ENCODE measurements at places on chromosomes 7 and 10.

GRCh38 chr10:87875929-87876571, 12.6 kb downstream of the PTEN start:
- no peak for DNase-seq

DNA sequence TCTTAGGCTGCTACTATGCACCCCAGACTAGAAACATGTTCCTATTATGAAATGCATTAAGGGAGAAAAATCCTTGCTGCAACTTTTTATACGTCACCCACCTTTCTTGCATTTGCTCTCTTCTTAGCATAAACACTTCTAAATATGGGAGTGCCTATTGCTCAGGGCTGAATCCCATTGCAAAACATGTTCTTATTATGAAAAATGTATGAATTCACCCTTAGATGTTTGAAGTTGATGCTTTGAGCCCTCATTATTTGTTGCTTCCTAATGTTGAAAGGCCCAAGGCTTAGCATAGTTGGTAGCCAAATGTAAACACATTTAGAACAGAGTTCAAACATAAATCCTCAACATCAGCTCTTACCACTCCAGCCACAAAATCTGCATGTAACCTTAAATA, 52.8 kb downstream of the BMPER start:
- no peak for DNase-seq

- no peak for DNase-seq
Measured at GRCh38 chr7:66627151-66627681, 1.5 kb upstream of the KCTD7 start.

DNA sequence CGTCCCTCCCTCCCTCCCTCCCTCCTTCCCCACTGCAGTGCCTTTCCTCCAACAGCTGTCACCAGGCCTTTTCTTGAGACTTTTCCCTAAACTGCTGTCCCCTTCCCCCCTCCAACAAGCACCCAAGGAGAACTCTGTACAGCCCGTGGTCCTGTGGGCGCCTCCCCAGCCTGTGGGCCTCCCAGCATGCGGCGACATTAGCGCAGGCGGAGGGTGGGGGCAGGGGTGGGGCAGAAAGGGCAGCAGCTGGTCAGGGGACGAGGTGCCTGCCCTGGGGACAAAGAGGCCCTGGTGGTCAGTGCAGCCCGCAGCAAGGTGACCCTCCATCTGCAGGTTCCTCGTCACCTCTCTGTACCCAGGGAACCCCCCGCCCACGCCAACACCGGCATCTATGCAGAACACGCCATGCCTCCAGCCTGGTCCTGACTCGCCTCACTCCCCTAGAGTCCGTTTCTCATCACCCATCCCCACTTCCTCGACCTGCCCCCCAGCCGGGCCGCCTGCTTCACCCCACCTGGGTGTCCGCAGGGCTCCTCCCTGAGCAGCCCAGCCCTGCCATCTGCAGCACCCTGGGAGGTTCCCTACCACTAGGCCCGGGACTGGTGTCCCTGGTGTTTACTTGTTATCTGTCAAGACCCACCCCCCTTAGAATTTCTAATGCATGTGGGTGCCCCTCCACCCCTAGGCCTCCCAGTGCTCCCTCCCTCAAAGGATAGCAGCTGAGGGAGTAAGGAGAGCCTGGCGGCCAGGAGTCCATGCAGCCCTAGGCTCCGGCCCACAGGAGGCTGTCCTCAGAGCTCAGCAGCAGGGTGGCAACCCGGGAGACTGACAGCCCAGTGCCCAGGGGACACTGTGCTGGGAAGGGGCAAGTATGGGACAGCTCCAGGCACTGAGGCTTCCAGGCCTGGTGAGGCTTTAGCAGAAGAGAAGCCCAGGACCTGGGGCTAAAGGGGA, 147.8 kb downstream of the ARHGAP22 start:
- DNase-seq, result no peak

DNA sequence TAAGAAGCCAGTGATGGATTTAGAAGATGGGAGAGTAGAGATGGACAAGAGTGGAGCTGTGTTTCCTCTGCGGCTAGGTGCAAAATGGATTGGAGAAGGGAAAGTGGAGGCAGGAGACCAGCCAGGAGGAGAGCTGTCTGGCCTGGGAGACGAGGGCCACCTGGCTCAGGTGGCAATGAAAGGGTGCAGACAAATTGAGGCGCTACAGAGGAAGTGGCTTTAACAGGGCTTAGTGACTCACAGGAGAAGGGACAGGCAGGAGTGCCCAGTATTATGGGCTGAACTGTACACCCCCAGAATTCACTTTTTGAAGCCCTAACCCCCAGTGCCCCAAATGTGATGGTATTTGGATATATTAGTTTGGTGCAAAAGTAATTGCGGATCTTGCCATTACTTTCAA, 65.6 kb upstream of the DUSP5 start:
- no peak for DNase-seq

- DNase-seq, result peak; percentile 4
Measured at GRCh38 chr7:21256310-21256877, 171.5 kb upstream of the SP4 start.

GRCh38 chr10:116978901-116979300, 26.1 kb downstream of the SHTN1 start:
- DNase-seq, result no peak

DNA sequence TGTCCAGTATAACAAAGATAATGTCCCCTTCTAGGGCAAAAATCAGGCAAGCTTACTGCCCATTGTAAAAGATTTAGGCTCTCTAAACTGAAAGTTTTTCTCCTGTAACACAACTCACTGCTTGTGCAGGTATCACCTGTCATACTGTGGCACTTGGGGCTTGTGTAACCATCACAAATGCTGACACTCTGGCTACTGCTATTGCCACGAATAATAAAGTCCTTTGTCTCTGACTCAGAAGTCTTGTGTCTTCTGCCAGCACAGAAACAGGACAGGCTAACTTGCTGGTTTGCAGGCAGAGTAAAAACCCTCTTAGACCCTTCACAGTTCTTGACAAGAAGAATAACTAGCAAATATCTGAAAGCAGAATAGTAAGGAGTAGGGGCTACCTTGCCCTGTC, 273.9 kb downstream of the RPS24 start:
- DNase-seq, result no peak

All from activated naive CD4-positive, alpha-beta T cell treated with Interleukin-2 at 50 U/mL for 16 hours (primary cell).